Fibroblast of mammary gland (primary cell): ENCODE measurements at places on chromosomes 1 and 21.

- no peak for DNase-seq
Observed at GRCh38 chr1:174953285-174954072, 46.3 kb upstream of the CACYBP start.

GRCh38 chr1:112706505-112707220, at the start of gene RHOC:
Gene RHOC, minus strand, starts transcription at chr1:112707127. Its CDS starts 3,328 bp downstream, at chr1:112703799.
- peak; percentile 38 for DNase-seq

GRCh38 chr1:31978843-31979400, 34.7 kb upstream of the KHDRBS1 start:
- DNase-seq, result no peak

GRCh38 chr21:29390778-29391177, 92.1 kb downstream of the BACH1 start:
- peak; percentile 32 for DNase-seq

DNA sequence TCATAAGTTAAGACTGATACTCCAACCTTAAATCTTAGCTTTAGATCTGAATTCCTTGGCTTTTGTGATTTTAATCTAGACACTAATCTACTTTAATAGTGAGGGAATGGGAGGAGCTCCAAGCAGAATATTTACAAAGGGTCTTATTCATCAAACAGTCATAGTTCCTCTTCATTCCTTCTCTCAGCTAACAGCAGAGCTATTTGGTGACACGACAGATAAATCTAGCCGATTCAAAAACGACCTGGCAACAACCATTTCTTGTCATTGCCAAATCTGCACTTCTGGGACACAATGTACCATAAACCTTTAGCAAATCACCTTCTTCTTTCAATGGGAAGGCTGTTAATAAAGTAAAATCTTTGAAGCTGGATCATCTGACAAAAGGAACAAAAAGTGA, 52.8 kb upstream of the FOXD3 start:
- DNase-seq, result peak; percentile 1

GRCh38 chr1:3914911-3915310, 14.8 kb upstream of the C1orf174 start:
- no peak for DNase-seq

DNA sequence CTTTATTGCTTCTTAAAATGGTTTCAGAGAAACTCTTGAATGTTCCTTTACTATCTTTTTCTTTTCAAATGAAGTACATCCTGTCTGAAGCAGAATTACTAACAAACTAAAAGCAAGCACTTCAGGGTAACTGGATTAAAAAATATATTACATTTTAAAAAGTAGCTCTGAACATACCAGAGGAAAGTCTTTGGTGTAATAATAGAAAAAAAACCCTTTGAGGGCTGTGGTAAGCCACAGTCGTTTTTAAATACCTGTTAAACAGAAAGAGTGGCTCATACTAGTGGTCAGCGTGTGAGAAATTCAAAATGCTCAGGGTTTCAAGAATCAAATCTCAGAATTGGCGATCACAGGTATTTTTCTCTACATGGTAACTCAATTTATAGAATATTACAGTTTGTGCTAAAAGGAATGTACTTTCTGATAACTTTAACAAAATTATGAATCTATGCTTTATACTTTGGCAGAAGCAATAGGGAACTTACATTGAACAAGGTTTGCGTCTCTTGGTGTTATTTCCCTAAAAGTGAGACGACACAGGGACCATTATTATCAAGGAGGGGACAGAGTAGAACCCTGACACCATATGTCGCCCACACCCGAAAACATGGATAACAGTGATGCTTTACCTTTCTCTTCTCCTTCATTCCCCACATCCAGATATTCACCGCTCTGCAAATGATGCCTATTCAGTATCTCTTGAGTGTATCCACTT, 97.0 kb upstream of the DPH5 start:
- DNase-seq, result no peak

GRCh38 chr21:45309069-45309986, 21.6 kb upstream of the POFUT2 start:
- DNase-seq, result peak; percentile 72

DNA sequence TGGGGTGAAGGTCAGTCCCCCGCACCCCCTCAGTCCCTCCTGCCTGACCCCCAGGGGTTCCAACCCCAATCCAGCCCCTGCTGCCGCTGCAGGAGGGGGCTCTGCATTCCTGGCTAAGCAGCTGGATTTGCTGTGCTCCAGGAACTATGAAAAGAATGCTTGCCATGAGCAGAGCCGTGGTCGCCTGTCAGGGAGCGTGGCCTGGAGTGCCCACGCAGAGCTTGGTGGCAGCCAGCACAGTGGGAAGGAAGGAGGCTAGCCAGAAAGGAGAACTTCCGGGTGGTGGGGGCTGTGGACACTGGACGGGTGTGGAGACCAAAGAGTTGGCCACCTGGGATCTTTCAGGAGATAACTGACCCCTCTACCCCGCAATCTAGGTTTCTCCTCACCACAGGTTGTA, 5.6 kb downstream of the COL8A2 start:
- DNase-seq, result no peak

DNA sequence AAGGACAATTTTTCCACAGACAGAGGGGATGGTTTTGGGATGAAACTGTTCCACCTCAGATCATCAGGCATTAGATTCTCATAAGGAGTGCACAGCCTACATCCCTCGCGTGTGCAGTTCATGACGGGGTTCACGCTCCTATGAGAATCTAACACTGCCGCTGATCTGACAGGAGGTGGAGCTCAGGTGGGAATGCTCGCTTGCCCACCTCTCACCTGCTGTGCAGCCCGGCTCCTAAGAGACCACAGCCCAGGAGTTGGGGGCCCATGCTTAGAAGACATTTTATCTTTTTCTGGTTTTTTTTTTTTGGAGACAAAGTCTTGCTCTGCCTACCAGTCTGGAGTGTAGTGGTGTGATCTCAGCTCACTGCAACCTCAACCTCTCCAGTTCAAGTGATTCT, 16.0 kb downstream of the GNB1 start:
- DNase-seq, result no peak

DNA sequence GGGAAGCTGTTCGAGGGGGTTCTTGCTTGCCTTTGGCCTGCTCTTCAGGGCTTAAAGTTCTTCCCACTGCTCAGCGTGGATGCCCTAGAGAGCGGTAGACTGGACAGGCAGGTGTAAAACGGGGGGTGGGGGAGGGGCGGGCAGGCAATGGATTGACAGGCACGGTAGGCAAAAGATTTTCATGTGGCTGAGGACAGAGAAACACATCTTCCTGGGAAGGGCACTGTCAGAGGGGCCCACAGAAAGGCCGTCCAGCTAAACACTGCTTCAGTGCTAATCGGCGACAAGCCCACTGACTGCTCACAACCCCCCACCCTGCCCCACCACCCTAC, 412 bp downstream of the ABCA4 start:
- DNase-seq, result no peak

DNA sequence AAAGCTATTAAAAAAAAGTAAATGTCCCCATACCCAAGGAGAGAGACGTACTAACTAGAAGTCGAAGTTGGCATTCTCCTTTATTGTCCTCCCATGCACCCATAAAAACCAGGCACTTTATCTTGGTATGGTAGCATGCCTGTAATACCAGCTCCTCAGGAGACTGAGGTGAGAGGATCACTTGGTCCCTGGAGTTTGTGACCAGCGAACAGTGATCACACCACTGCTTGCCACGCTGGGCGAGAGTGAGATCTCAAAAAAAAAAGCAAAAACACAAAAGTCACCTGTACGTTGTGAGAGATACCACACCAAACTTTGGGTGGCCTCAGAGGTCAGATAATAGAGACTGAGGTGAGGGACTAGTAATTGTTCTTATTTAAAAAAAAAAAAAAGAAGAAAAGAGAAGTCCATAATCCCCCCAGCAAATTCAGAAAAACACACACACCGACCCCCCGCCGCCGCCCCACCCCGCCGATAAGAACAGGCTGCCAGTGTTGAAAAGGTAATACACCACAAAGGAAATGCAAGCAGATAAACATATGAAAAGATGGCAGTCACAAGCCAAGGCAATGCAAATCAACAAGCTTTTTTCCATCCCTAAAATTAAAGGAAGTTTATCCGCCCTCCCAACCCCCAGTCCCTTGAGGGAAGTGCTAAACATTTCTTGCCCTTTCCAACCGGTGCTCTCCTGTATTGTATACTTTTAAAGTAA, 3.6 kb downstream of the L1TD1 start:
- no peak for DNase-seq

GRCh38 chr21:31554511-31555022, 104.9 kb upstream of the SOD1 start:
- DNase-seq, result peak; percentile 21

GRCh38 chr1:8477166-8477982, 159.5 kb downstream of the SLC45A1 start:
- DNase-seq, result peak; percentile 81

DNA sequence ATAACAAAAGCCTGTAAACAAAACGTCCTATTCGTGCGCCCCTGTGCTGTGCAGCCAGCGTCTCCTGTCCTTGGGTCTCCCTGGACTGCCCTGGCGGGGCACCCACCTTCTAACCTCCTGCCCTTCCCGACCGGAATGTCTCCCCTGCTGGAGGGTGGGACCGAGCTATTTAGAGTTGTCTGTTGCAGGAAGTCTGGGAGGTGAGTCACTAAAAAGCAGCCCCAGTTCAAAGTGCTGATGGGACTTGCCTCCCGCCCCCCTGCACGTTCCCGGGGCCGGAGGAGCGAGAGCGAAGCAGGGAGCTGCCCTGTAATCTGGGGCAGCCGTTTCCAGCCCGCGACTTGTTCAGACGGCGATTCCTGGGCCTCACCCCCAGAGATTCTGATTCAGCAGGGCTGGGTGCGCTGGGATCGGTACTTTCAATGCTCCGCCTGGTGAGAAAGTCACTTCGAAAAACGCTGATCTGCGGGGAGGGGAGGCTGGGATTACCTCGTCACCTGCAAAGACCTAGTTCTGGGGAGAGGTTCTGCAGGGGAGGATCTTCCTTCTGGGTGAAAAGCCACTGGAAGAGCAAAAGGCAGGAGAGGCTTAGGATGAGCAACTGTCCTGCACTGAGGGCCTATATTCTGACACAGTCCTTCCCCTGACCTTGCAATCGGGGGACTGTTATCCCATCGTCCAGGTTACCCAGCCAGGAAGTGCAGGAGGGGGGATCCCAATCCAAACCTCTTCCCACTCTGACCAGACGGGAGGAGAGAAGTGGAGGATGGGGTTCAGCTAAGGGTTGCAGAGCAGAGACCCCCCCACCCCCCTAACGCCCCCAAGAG, 1.2 kb upstream of the DHRS3 start:
- peak; percentile 82 for DNase-seq

- DNase-seq, result no peak
Observed at GRCh38 chr1:86324130-86324822, 71.8 kb downstream of the ODF2L start.

- peak; percentile 72 for DNase-seq
Observed at GRCh38 chr1:206891412-206891811, 5.8 kb upstream of the IL24 start.

DNA sequence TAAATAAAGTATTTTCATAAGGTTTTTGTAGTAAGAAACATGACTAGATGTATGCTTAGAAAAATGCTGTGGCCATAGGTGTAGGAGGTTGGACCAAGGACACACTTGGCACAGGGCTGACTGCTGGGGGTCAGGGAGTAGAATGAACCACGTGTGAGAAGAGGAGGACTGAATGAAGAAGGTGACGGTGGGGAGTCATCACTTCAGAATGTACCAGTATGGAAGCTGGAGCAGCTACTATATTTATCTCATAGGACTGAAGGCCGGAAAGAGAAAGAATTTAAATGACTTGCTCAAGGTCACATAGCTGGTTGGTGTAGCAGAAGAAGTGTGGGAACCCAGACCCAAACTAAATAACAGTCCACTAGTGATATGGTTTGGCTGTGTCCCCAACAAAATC, 79.8 kb upstream of the HAO2 start:
- peak; percentile 21 for DNase-seq

DNA sequence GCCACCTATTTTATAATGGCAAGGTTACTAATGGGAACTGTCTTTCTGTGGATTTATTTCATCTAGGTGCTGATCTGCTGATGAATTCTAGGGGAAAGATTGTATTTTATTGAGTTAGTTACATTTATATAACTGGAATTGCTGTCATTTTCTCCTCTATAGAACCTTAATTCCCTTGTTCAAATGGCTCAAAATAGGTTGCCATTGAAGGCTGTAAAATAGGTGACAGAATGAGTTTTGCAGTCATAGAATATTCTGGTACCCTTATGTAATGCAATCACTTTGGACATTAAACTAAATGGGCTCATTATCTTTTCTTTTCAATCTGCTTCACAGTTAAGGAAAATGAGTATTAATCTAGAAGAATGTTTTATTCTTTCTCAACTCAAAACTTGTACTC, 131.0 kb downstream of the CTH start:
- no peak for DNase-seq

DNA sequence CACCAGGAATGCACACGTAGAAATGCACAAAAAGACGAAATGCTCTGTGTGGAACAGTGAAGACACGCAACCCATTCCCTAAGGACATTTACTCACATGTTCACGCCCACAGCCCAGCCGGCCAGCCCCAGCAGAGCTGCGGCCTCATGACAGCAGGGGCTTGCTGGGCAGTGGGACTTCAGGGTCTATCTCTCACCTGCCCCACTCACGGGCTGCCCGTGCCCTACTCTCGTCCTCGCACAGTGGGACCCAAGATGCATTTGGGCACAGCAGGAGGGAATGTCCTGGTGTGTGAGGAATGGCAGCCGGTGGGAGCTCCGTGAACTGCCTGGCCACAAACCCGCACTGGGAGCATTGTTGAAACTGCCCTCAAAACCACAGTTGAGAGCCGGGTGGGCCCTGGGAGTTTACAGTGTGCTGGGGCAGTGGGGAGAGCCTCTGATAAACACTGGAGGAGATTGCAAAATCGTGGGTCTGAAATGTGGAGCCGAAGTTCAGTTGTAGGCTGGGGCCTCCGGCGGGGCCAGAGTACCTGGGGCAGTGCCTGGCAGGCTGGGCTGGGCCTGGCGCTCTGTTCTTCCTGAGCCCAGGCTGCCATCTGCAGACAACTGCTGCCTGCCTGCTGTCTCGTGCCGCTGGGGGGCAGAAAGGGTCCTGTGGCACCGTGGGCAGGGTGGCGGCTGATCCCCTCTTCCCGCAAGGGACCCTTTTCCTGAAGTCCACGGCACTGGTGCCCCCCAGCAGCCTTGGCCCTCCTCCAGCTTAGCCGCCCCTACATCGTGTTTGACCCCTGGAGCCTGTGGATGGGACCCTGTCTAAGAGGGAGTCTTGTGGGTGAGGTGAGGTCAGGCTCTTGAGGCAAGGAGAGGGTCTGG, 20.7 kb upstream of the POFUT2 start:
- peak; percentile 93 for DNase-seq

GRCh38 chr1:37692834-37693175, 489 bp downstream of the CDCA8 start:
- DNase-seq, result no peak

DNA sequence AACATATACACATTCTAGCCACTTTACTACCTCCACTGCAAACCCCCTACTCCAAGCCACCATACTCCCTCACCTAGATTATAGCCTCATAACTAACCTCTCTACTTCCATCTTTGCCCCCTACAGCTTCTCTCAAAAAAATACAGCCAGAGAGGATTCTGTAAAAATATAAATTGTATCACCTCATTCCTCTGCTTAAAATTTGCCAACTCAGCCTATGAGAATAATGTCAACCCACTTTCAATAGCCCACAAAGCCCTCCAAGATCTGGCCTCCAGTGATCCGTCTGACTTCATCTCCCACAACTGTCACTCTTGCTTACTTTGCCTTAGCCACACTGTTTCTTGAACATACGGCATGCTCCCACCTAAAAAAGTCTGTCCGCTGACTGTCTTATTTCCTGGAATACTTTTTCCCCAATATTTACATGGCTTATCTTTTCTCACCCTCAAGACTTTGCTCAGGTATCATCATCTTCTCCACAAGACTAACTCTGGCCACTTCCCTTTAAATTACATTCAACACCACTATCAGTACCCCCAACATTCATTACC, 21.5 kb downstream of the NME7 start:
- DNase-seq, result no peak

- DNase-seq, result peak; percentile 67
Observed at GRCh38 chr21:29237110-29238052, 61.3 kb upstream of the BACH1 start.
